Glutamatergic neuron (in vitro differentiated cells): ENCODE measurements at places on chromosomes 1 and 21.

- DNase-seq = no peak
These were observed 21.7 kb upstream of the FNBP1L start for GRCh38 chr1:93426181-93426580.

DNA sequence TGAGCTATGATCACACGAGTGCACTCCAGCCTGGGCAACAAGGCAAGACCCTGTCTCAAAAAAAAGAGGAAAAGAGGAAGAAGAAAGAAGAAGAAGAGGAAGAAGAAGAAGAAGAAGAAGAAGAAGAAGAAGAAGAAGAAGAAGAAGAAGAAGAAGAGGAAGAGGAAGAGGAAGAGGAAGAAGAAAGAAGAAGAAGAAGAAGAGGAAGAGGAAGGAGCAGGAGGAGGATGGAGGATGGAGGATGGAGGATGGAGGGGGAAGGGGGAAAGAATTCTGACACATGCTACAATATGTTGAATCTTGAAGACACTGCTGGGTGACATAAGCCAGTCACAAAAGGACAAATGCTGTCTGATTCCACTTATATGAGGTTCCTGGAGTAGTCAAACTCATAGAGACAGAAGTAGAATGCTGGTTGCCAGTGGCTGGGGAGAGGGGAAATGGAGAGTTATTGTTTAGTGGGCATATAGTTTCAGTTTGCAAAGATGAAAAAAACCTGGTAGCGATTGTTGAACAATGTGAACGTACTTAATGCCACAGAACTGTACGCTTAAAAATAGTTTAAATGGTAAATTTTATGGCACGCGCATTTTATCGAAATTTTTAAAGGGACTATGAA lies 47.3 kb upstream of the COA6 start:
- DNase-seq = no peak

DNA sequence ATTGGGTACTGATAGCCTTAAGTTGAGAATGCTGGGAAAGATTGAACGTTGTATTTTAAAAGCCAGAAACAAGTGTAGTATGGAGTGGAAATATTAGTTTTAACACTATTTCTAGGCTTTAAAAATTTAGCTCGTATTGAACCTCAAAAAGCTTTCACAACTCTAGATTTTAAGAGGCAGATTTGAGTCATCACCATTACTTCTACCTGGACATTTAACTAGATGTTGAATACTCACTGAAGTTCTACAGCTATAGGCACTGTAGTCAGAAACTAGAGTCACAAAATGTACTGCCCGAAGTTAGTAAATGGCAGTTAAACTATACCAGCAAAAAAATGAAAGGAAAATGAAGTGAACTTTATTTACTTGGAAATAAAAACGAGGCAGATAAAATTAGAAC lies 96.5 kb downstream of the NEK7 start:
- DNase-seq = no peak

- no peak for DNase-seq
These were observed 62.9 kb upstream of the ROR1 start for GRCh38 chr1:63710761-63711380.

DNA sequence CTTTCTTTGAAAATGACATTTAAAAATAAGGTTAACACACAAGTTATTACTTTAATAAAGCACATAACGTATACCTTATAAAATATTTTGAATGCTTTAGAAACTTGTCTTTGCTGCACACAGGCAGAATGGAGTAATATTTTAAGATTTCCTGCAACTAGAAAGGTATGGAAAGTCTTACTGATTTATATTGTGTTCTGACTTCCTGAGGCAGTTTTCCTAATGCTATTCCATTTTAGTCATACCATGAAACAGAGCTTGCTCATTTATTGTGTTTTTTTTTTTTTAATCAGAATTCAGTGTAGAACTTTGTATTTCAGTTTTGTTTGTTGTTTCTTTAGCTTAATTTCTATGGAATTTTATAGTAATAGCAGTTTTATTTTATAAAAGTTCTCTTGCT lies 60.9 kb upstream of the S1PR1 start:
- no peak for DNase-seq
